ENCODE measurements at places on chromosomes 4 and X.

DNA sequence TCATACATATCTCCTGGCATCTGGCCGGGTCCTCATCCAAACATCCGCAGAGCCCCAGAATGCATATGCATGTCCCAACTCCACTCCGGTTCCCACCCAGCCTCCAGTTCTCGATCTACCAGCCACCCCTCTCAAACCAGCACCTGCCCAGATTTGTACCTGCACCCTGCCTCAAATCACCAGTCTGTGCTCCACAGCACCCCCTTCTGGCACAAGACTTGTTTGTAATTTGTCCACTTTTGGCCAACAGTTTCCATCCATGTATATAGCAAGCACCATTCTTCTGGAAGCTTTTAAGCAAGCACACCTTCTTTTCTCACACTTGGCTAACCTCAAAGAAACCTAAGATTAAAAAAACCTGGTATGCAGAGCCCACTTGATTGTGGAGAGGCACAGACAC is 644.1 kb downstream of the MID1IP1 start:
- DNase-seq, result no peak

DNA sequence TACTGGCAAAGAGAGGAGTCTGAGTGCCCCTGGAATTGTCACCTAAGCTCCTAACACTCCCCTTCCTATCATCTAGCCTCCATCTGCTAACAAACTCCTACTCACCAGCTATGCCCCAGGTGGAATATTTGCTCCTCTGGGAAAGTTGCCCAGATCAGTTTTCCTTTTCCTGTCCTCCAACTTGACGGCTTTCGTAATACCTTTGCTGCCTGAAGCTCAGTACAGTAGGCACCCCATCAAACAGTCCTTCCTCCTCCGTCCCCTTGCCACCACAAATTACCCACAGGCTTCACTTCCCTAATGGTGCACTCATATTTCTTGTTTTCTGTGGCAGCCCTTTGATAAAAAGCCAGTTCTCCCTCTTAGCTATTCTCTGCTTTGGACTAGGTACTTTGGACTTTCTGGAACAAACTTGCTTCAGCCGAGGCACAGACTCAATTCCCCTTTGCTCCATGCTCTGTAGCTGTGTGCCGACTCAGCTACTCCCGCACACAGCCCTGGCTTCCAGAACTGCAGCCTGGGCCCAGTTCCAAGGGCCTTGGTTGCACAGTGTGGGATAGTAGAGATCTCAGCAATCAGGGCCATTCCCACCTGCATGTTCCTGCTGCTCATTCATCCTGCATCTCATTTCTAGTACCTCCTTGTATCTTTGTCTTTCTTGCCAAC is 605.1 kb downstream of the BCOR start:
- no peak for DNase-seq

- DNase-seq, result no peak
These were observed 27.6 kb downstream of the HCCS start for GRCh38 chrX:11138498-11139390.

- DNase-seq, result no peak
These were observed 104.9 kb downstream of the HS3ST1 start for GRCh38 chr4:11323771-11324170.

Data from T1000 (cell line).